ENCODE measurements at places on chromosomes 6 and 20. TPM values are rescaled to one million over a fixed set of nuclear protein-coding genes. Genes with fewer than 3 reads are reported as not detected.

COL21A1 gene
- total RNA-seq: 1.4 TPM

NR2E1 gene
- total RNA-seq: not detected

BMP6 gene
- total RNA-seq: 221 TPM

CALHM4 gene
- total RNA-seq: 0.72 TPM

ZGPAT gene
- total RNA-seq: 29.3 TPM

GRM1 gene
- not detected for total RNA-seq

LGSN gene
- not detected for total RNA-seq

TRIM27 gene
- total RNA-seq: 69.2 TPM

OR12D3 gene
- total RNA-seq: not detected

NKX2-4 gene
- total RNA-seq: not detected

DNA sequence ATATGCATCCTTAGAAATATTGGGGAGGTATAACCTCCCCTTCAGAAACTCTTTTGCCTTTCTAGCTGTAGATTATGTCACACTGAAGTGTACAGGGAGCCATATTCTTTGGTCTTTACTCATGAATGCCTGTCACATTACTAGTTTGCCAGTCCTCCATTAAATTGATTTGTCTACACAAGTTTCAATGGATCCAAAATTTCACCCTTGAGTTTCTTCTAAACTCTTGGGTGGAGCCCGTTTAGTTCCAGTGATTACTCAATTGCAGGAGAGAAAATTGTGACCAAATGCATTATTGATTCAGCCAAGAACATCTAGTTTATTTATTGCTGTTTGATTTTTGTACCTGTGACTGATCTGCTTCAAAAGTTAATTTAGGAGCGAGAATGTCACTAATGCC lies 60.4 kb upstream of the TFB1M start:
- H3K27ac ChIP-seq: no peak overlapping the region
- DNase-seq: no peak
- H3K27me3 ChIP-seq: peaks cover 3% of the 10 kb centered on the region
- no peak overlapping the region for H3K4me3 ChIP-seq
- H3K4me1 ChIP-seq: no peaks in the 10 kb centered on the region

DNA sequence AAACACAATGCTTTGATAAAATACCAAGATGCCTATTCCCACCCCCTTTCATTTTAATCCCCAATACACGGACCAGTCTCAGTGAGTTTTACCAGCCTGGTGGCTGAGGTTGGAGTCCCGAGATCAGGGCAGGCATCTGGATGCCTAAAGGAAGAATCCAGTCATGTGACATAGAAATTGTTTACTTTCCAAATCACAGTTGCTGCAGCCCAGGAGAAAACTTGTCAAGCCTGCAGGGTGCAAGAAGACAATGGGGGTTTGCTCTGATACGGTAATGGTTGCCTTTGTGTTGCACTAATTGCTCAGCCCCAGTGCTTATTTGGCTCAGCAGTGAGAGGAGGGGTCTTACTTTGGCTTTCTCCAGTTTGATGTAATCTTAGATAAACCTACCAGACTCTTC lies 308.5 kb upstream of the POU3F2 start:
- H3K4me1 ChIP-seq: no peaks in the 10 kb centered on the region
- no peak overlapping the region for H3K4me3 ChIP-seq
- no peak overlapping the region for H3K27ac ChIP-seq
- H3K36me3 ChIP-seq: no peaks in the 10 kb centered on the region
- no peak for DNase-seq

- H3K4me1 ChIP-seq: peaks cover 5% of the 10 kb centered on the region
- H3K27me3 ChIP-seq: no peaks in the 10 kb centered on the region
- H3K27ac ChIP-seq: no peak overlapping the region
- no peak overlapping the region for H3K4me3 ChIP-seq
- H3K36me3 ChIP-seq: peaks cover 45% of the 10 kb centered on the region
- no peak for DNase-seq
These were observed 36.5 kb upstream of the MPC1 start for GRCh38 chr6:166419286-166419685.

GRCh38 chr20:3740615-3741301 lies 8.3 kb downstream of the HSPA12B start:
- no peaks in the 10 kb centered on the region for H3K36me3 ChIP-seq
- H3K4me1 ChIP-seq: peaks cover 12% of the 10 kb centered on the region
- H3K27me3 ChIP-seq: no peaks in the 10 kb centered on the region
- no peak overlapping the region for H3K27ac ChIP-seq
- no peak overlapping the region for H3K4me3 ChIP-seq
- DNase-seq: no peak

GRCh38 chr20:63031251-63032014 lies 24.7 kb upstream of the BHLHE23 start:
- DNase-seq: no peak
- no peak overlapping the region for H3K4me3 ChIP-seq
- H3K36me3 ChIP-seq: no peaks in the 10 kb centered on the region
- no peaks in the 10 kb centered on the region for H3K4me1 ChIP-seq
- H3K27me3 ChIP-seq: peaks cover 34% of the 10 kb centered on the region
- no peak overlapping the region for H3K27ac ChIP-seq

DNA sequence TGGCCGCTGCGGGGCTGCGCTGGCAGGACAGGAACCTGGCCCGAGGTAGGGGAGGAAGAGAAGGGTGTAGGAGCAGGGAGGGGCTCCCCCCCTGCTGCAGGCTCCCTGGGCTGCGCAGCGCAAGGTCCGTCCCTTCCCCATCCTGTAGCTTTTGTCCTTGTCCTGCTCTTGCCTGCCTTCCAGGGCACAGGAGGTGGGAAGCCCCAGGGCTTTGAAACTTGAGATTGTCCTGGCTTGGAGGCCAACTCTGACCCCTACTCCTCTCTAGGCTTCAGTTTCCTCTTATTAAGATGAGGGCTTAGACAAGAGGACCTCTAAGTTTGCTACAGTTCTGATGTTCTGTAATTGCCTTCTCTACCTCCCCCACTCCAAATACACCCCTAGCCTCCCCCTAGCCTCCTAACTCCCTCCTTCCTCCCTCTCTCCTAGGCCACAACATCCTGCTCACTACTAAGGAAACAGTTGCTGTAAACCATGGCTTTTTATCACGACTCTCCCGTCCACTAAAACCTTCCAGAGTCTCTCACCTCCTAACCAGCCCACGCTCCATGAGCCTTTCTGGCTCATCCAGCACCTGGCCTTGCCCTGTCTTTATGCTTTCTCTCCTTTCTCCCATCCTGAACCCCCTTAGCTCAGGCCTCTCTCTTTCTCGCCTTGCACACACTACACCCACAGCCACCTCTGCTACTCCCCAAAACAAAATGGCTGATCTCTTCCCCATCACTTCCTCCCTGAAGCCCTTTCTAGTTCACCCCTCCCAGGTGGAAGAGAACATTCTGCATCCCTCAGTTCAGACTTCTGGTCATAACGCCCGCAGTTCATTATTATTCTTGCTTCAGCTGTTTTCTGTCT lies 10.2 kb downstream of the UNC5CL start:
- no peak for DNase-seq
- H3K27me3 ChIP-seq: peaks cover 4% of the 10 kb centered on the region
- H3K36me3 ChIP-seq: no peaks in the 10 kb centered on the region
- peaks cover 6% of the 10 kb centered on the region for H3K4me1 ChIP-seq
- no peak overlapping the region for H3K27ac ChIP-seq

- H3K27ac ChIP-seq: no peak overlapping the region
- H3K36me3 ChIP-seq: no peaks in the 10 kb centered on the region
- no peak for DNase-seq
- H3K4me3 ChIP-seq: no peak overlapping the region
- peaks cover 10% of the 10 kb centered on the region for H3K4me1 ChIP-seq
These were observed 4.1 kb upstream of the SPATA2 start for GRCh38 chr20:49919461-49919860.

GRCh38 chr6:45727819-45728449 lies 287.7 kb downstream of the CLIC5 start:
- no peaks in the 10 kb centered on the region for H3K27me3 ChIP-seq
- H3K4me1 ChIP-seq: no peaks in the 10 kb centered on the region
- H3K27ac ChIP-seq: no peak overlapping the region
- no peak overlapping the region for H3K4me3 ChIP-seq
- no peak for DNase-seq
- H3K36me3 ChIP-seq: no peaks in the 10 kb centered on the region

DNA sequence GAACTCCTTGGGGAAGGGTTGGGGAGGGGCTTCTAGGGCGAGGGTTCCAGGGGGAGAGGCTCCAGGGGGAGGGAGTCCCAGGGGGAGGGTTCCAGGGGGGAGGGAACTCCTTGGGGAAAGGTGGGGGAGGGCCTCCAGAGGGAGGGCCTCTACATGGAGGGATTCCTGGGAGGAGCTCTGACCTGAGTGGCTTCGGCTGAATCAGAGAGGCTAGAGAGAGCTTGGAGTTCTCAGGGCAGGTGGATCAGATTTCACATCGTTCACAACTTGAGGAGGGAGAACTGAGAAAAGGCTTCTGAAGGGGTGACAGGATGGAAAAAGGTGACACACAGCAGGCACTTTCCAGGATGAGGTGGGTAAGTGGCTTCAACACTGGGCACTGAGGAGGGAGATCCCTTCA lies 49.1 kb downstream of the DAAM2 start:
- H3K27me3 ChIP-seq: no peaks in the 10 kb centered on the region

GRCh38 chr6:13217206-13217905 lies 111.0 kb downstream of the TBC1D7 start:
- no peaks in the 10 kb centered on the region for H3K27me3 ChIP-seq
- H3K4me3 ChIP-seq: no peak overlapping the region
- peak; percentile 65 for DNase-seq

- H3K36me3 ChIP-seq: no peaks in the 10 kb centered on the region
- H3K27ac ChIP-seq: no peak overlapping the region
- no peak overlapping the region for H3K4me3 ChIP-seq
- H3K27me3 ChIP-seq: peaks cover 8% of the 10 kb centered on the region
- DNase-seq: no peak
These were observed 80.8 kb downstream of the SCML4 start for GRCh38 chr6:107743311-107743710.

DNA sequence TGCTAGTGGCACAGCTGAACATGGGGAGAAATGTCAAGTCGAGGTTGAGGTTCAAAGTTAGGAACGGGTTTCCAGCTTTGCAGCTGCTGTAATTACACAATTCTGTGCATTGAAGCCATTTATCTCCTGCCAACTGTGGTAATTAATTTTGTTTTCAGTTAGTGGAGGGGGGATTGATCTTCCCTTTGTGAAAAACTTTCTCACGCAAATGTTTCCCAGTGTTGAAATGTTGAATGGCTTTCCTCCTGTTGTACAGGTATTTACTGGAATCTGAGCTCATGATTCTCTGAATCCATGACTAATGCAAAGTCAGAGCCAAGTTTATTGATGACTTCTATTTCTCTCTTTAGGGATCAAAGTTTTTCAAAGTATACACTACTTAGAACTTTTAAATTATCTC lies 198.4 kb upstream of the SLC35B3 start:
- no peaks in the 10 kb centered on the region for H3K36me3 ChIP-seq
- H3K27ac ChIP-seq: no peak overlapping the region
- no peaks in the 10 kb centered on the region for H3K4me1 ChIP-seq
- H3K27me3 ChIP-seq: no peaks in the 10 kb centered on the region
- no peak overlapping the region for H3K4me3 ChIP-seq

- no peaks in the 10 kb centered on the region for H3K36me3 ChIP-seq
- H3K27ac ChIP-seq: no peak overlapping the region
- H3K27me3 ChIP-seq: no peaks in the 10 kb centered on the region
- H3K4me1 ChIP-seq: peaks cover 28% of the 10 kb centered on the region
These were observed 699.7 kb downstream of the DHX35 start for GRCh38 chr20:39661833-39662232.

- H3K36me3 ChIP-seq: no peaks in the 10 kb centered on the region
- no peak overlapping the region for H3K4me3 ChIP-seq
- H3K27me3 ChIP-seq: no peaks in the 10 kb centered on the region
- DNase-seq: no peak
- no peaks in the 10 kb centered on the region for H3K4me1 ChIP-seq
These were observed 47.0 kb upstream of the PRL start for GRCh38 chr6:22343864-22344263.

GRCh38 chr6:57173056-57173885 lies 1.1 kb downstream of the BAG2 start:
- peak overlapping the region; percentile 32 for H3K27ac ChIP-seq
- H3K36me3 ChIP-seq: no peaks in the 10 kb centered on the region
- H3K4me3 ChIP-seq: peak overlapping the region; percentile 79
- no peaks in the 10 kb centered on the region for H3K27me3 ChIP-seq
- peaks cover 11% of the 10 kb centered on the region for H3K4me1 ChIP-seq
- no peak for DNase-seq

DNA sequence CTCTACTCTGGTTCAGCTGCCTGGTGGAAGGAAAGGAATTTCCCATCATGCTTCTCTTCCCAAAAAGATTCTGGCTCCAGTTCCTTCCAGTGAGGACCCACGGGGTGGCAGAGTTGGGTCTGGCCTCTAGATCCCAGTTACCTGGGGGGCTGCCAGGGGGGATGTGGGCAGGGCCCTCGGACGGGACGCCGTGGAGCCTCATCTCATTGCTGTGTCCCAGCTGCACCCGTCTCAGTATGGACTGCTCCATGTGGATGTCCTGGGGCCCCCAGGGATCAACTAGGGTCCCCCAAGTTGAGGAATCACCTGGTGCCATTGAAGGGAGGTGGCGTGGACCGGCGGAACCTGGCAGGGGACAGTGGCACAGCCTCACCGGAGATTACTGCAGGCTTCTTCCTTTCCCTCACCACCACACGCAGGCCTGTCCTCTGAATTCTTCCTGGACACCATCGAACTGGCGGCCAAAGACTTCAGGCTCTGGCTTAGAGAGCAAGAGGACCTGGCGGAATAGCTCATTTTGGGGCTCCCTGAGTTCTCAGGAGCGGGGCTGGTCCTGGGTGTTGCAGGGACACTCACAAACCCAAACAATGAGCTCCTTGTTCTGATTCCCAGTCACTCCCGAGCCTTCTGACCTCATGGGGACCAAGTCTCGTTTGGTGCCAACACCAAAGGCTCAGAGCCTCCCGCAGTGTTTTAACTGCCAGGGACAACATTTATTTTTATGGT lies 8.5 kb downstream of the ZBP1 start:
- no peak for DNase-seq
- no peaks in the 10 kb centered on the region for H3K4me1 ChIP-seq
- H3K4me3 ChIP-seq: no peak overlapping the region
- no peaks in the 10 kb centered on the region for H3K27me3 ChIP-seq
- H3K27ac ChIP-seq: no peak overlapping the region

DNA sequence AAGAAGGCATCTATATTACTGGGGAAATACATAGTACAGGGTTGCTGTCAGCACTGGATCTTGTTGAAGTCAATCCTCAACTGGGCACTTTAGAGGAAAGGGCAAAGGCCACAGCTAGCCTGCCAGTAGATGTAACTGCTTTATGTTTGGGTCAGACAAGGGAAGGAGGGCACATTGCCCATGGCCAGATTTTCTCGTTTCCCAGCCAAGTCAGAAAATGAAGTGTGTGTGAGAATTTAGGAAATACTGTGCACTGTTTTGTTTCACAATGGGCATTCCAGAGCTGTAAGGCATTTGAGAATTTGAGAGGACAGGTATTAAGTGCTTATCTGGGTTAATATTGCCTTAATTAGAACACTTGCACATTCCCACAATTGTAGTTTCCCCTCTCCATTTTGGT lies 183.9 kb upstream of the MCHR2 start:
- H3K36me3 ChIP-seq: no peaks in the 10 kb centered on the region
- no peak overlapping the region for H3K27ac ChIP-seq
- H3K4me3 ChIP-seq: no peak overlapping the region
- H3K4me1 ChIP-seq: no peaks in the 10 kb centered on the region
- no peaks in the 10 kb centered on the region for H3K27me3 ChIP-seq
- DNase-seq: no peak

Data from endothelial cell of umbilical vein (primary cell).